PC-3 (cell line): ENCODE measurements at places on chromosomes 3 and 15. TPM values are rescaled to one million over a fixed set of nuclear protein-coding genes. Genes with fewer than 3 reads are reported as not detected.

- DNase-seq: no peak
These were observed 98.8 kb upstream of the GALNT15 start for GRCh38 chr3:16075647-16076046.

GRCh38 chr15:51756482-51756881 is 5.1 kb downstream of the TMOD2 start:
- no peak for DNase-seq

Gene PP2D1
- total RNA-seq: not detected in 2 replicates

DNA sequence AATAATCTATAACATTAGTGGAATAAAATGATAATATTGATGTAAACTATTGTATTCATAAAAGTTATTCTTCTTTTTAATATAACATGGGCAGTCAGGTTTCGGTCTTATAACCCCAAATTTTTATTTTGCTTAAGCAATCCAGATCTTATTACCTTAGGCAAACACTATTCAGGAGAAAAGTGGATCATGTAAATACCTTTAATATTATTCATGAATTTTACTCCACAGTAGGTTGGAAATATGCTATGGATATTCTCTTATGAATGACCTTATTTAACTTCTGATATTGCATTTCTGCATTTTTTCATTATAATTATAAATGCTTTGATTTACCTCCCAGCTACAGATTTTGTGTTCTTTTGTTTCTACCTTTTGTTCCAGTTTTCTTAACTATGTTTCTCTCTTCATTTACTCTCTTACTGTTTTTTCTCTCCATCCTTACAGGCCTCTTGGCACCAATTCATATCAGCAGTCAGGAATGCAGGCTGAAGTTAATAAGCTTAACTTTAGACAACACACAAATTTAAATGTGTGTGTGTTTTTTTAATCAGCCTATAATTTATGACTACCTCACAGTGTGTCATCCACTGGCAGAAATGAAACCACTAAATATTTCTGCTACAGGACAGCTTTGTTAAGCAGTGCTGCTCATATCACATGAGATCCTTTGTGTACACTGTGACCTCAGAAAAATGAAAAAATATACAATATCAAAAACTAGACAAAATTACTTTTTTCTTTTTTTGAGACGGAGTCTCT is 111.0 kb downstream of the NSUN3 start:
- DNase-seq: peak; percentile 76

- no peak for DNase-seq
These were observed 40.5 kb upstream of the SIAH2 start for GRCh38 chr3:150803440-150803985.

- DNase-seq: peak; percentile 3
These were observed 76.4 kb upstream of the TRPM1 start for GRCh38 chr15:31177951-31178350.

Gene IL17RD
- 3.1 and 3.7 TPM in 2 replicates for total RNA-seq

Gene DTWD1
- 9.1 and 10.9 TPM in 2 replicates for total RNA-seq

Gene CCNB2
- total RNA-seq: 54.3 and 61.7 TPM in 2 replicates

- peak; percentile 97 for DNase-seq
These were observed 65.2 kb upstream of the UBE2E1 start for GRCh38 chr3:23740517-23740965.

- no peak for DNase-seq
These were observed 7.7 kb downstream of the NCKIPSD start for GRCh38 chr3:48678056-48678455.

- DNase-seq: no peak
These were observed 87.8 kb upstream of the MANF start for GRCh38 chr3:51297333-51297732.

DNA sequence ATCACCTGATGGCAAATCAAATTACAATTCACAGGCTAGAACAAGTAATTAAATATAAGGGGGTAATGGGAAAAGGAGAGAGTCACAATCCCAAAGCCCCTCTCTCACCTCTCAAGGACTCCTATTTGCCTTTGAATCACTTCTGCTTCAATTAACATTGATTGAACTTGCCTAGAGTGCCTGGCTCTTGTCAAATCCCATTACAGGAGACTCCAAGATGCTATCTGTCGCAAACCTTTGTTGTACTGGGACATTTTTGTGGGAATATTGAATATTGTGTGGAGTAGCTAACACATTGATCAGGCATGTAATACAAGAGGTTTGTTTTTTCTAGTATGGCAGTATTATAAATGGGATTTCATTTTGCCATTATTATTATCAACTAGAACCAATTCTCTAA is 412.8 kb upstream of the AZI2 start:
- no peak for DNase-seq
